ENCODE measurements at places on chromosomes 7 and 10.

GRCh38 chr10:93110472-93111146, 36.9 kb downstream of the CYP26A1 start:
- no peak for DNase-seq

DNA sequence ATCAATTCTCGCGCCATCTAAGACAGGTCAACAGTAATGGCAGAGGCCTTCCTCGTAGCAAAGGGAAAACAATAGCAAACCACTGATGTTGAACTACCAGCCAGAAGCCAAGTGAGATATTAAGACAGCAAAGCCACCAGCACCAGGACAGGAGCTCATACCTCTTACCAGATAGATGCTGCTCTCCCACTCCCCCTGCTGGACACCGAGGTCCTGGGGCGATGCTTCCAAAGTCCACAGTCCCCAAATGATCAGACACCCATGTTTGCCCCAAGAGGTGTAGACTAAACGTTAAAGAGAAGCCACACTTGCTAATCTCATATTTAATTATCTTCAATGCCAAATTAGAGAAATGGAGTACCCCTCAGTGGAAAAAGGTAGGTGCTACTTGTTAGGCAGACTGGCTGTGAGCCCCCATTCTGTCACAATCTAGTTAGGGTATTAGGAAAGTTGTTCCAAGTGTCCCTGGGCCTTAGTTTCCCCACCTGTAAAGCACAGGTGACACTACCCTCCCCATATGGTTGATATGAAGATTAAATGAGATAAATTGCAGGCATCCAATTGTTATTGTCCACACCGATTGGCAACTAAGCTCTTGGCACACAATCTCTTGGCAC, 39.9 kb downstream of the TOMM7 start:
- peak; percentile 41 for DNase-seq

- DNase-seq = no peak
Measured at GRCh38 chr10:124546055-124546369, 84.4 kb downstream of the LHPP start.

DNA sequence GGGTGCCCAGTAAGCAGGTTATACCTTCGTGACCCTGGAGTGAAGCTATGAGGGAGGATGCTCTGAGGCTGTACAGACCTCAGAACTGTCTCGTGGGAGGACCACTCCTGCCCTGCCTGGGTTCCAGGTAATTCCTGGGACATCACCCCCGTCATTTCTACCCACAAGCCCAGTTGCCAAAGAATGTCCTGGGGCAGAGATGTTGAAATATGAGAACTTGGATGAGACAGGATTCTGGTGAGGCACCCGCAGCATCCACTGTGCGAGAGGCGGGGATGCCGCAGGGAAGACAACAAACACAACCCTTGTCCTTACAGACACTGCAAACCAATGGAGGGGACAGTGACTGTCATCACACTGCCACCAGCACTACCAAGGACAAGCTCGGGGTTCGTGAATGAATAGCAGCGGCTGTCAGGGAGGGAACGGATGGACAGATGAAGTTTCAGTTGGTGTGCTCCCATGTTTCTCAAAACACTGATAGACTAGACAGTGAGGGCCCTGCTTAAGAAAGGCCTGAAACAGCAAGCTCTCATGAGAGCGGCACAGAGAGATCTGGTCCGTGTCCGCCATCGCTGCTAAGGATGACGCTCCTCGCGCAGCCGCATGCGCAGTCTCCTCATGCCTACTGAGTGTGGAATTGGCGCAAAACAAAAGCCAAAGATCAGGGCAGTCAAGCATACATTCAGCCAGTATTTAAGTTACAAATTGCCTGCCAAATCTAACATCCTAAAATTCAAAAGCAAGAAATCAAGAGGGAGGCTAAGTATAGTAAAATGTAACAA, 82.0 kb upstream of the RHEB start:
- peak; percentile 77 for DNase-seq

DNA sequence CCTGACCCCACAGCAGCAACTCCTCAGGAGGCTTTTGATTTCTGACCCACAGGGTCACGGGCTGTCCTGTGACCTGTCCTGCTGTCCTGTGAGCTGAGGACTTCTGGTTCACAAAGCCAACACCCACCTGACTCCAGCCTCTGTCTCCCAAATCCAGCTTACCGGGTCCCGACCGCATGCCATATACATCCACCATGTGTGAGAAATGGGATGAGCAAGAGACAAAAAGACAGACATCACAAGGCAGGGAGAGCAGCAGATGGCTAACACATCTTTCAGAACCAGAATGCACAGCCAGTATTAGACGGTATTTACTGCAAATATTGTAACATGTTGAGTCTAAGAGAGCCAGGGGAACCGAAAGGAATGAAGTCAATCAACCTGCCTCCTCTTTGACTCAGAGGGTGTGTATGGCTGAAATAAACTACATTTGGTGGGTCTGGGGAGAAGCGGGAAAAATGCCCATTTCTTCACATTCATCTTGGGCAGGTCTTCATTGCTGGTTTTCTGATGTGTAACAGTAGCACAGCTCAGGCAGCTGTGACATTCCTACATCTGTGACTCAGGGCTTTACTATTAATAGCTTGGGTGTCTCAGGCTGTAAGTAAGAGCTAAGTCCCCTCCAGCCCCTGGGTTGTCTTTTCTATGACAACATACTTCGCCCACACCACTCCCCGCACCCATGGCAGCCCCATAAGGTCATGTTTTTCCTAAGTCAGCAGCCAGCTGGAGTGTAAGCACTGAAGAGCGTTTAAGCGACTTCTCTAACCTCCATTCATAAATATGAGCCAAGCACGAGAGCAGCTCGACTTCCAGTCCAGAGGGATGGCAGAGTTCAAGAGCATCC, 25.0 kb downstream of the ABLIM1 start:
- peak; percentile 54 for DNase-seq

DNA sequence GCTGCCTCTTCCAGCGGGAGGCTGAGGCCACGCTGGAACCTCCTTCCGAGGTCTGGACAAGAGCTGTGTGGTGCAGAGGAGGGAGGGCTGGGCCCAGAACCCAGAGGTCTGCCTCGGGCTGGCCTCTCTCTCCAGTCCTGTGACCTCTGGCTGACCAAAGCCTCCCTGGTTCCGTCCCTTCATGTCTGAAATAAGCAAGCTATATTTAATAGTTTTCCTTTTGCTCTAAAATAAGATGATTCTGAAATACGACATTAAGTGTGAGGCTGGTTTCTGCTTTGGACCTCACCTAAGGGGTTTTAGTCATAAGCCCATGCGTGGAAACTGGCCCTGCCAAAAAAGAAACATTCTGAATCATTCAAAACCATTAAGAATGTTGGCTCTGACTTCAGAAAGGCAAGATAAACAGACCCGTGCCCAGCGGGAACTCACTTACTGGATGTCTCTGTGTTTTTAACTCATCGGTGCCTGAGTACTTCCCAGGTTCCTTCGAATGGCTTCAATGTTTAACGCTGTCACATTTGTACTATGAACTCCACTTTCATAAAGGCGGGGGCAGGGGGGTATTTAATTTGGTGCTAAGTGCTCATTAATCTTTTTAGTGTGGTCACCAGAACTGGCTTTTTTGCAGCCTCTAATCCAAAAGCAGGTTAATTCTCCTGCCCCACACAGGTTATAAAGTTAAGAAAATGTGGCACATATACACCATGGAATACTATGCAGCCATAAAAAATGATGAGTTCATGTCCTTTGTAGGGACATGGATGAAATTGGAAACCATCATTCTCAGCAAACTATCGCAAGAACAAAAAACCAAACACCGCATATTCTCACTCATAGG, 157.5 kb upstream of the KLF14 start:
- peak; percentile 92 for DNase-seq

DNA sequence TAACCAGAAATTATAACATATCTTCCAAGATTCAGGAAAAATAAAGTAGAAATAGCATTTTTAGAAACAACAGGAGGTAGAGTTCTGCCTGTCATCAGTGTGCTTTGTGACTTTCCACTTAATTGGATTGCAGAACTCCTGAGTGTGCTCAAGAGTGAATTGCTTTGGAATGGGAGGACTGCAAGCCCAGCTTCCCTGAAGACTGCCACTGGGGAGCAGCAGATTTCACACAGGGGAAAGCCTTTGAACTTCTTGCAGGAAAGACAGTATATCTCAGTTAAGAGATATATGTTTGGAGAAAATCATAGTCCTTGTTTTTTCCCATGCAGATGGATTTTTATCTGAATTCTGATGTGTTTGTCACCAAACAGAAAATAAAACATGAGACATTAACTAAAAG, 124.5 kb downstream of the TMEM168 start:
- DNase-seq = peak; percentile 24

DNA sequence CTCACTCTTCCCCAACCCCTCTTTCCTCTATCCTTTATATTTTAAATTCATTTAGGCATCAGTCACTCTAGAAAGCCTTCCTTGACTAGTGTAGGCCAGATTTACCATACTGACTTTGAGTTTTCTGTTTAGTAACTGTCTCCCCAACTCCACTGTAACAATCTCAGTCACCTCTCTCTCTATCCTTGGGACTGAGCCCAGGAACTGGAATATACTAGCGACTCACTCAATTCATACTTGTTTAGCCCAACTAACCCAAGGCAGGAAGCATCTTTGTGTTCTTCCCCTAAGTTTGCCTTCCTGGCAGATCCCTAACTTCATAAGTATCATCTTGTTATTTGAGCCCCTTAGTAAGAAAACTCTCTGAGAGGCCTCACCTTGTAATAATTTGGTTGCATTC, 19.1 kb downstream of the PLCE1 start:
- DNase-seq = no peak

- no peak for DNase-seq
Measured at GRCh38 chr10:86580521-86580891, 58.9 kb upstream of the WAPL start.

DNA sequence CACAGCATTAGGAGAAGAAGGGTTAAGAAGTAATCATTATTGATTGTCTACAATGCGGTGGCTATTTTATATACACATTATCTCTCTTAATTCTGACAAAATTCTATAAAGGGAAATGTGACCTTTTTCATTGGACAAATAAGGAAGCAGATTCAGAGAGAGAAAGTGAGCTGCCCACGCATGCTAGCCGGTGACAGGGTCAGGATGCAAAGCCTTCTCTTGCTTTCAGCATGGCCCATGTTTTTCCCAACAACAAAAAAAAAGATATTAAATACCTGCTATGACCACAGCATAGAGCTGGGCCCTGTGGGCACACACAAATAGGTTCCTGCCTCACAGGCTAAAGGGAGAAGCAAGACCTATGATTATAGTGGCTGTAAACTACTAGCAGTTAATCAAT, 66.8 kb downstream of the PPP1R3C start:
- DNase-seq = no peak

DNA sequence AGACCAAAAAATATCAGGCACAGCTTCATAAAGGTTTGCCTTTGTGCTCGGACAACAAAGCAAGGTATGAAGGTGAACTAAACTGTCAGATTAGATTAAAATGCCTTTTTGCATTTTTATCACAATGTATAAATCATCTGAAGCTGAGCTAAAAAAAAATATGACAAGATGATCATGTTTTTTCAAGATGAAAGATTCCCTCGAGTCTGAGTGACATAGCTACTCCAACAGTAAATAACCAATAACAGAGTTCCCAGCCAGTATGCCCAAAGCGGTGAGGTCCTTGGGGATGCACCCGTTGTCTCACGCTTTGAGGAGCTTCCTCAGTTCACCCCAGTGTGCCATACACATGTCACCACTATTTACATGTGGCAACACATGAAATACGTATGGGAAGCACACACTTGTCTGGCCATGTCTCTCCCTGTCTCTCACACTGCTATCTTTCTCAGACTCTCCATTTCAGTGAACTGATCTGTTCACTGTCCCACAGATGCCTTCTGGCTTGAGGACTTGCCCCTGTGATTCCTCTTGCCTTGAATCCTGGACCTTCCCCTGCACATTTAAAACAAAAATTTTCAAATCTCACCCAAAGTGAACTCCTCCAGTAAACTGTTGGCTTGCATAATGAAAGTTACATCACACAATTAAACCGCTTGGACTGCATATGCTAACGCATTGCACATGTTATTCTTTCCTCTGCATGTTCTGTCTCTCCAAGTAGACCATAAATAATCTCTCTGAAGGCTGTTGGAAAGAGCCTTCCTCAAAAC, 2.6 kb upstream of the PIK3CG start:
- no peak for DNase-seq

GRCh38 chr7:70618020-70618551, 513.9 kb upstream of the GALNT17 start:
- DNase-seq = no peak

GRCh38 chr7:111803015-111803758, 240.9 kb upstream of the IMMP2L start:
- peak; percentile 12 for DNase-seq

DNA sequence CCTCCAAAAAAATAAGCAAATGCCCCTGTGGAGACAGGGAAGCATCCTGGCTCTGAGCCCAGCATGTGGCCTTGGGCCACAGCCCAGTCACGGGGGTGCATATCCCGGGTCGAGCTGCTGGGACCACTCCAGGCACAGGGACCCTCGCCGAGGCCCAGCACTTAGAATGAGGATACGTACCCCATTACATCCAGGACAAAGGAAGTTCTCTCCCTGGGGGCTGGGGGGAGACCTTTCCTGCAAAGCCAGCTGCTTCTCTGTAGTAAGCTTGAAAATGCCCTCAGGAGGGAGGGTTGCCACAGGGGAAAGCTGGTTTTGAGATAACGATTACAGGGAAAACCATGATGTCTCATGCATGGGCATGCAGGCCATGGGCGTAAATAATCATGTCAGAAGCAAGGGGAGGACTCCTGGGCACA, 75.5 kb downstream of the HIPK2 start:
- DNase-seq = no peak

- peak; percentile 35 for DNase-seq
Measured at GRCh38 chr10:58588673-58589265, 76.1 kb downstream of the BICC1 start.

- DNase-seq = no peak
Measured at GRCh38 chr7:51518646-51519045, 202.0 kb upstream of the COBL start.

- peak; percentile 12 for DNase-seq
Measured at GRCh38 chr10:34024693-34025425, 690.4 kb upstream of the NRP1 start.

DNA sequence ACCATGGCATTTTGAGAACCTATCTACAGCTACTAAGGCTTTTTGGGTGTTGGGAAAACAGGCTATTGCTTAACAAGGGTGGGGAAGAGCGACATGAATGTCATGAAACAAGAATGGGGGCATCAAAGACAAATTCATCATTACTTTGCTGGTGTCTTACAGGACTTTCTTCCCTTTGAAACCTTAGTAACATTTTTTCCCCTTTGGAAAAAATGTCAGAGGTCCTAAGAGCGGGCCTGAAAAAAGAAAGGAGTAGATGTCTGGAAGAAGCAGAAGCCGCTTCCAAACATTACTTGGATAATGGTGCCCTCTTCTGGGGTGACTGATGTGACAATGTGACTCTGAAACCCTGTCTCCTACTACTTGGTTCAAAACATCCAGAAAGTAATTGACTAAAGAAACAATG, 3.8 kb upstream of the DDX50 start:
- DNase-seq = peak; percentile 54

- no peak for DNase-seq
Measured at GRCh38 chr10:74704629-74705357, 121.6 kb upstream of the KAT6B start.

DNA sequence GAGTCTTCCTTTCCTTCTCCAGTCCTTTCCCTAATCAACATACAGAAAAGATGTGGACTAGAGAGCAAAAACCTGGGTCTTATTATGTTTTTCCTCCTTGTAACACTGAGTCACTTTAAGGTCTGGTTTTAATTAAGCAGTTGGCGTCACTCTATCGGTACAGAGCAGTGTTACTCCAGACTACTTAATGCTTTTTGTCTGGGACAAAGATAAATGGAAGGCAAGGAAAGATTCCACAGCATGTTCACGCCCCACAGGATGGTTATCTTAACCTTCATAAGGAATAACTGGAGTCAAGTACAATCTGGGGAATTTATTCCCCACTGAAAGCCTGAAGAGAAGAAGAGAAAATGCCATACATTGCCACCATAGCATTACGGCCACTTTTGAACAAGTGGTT, 145.7 kb downstream of the ELAPOR2 start:
- DNase-seq = no peak
